ENCODE measurements at places on chromosomes 5 and 9. TPM values are rescaled to one million over a fixed set of nuclear protein-coding genes. Genes with fewer than 3 reads are reported as not detected.
A peak's percentile ranks its signal among the peaks of the same experiment; 100 is the strongest.

FOXI1 gene
- total RNA-seq = not detected

- H3K4me3 ChIP-seq = peak overlapping the region; percentile 72
- H3K27ac ChIP-seq = peak overlapping the region; percentile 89
- H3K27me3 ChIP-seq = no peaks in the 10 kb centered on the region
- no peak for DNase-seq
Measured at GRCh38 chr5:159262472-159262858, 625 bp upstream of the UBLCP1 start.

- H3K27me3 ChIP-seq = no peaks in the 10 kb centered on the region
- no peaks in the 10 kb centered on the region for H3K4me1 ChIP-seq
- H3K27ac ChIP-seq = no peak overlapping the region
- H3K4me3 ChIP-seq = no peak overlapping the region
- no peaks in the 10 kb centered on the region for H3K36me3 ChIP-seq
Measured at GRCh38 chr5:65244031-65244430, 237.7 kb downstream of the ADAMTS6 start.

DNA sequence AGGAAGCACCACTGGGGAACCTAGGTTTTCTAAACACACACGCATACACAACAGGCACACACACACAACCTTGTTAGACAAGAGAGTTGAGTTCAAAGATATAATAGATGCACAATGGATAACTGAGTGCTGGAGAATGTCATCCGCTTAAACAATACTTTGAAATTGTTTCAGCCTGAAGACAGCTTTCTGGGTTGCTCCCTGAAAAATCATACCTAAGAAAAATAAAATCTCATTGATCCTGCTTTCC, 126.1 kb downstream of the TMEM161B start:
- H3K36me3 ChIP-seq = no peaks in the 10 kb centered on the region
- H3K4me1 ChIP-seq = no peaks in the 10 kb centered on the region
- peak overlapping the region; percentile 36 for H3K4me3 ChIP-seq
- DNase-seq = no peak

GRCh38 chr5:140239939-140240700, 62.8 kb downstream of the PFDN1 start:
- H3K36me3 ChIP-seq = no peaks in the 10 kb centered on the region
- H3K4me3 ChIP-seq = no peak overlapping the region

GRCh38 chr5:66744040-66744439, 147.8 kb downstream of the MAST4 start:
- H3K36me3 ChIP-seq = no peaks in the 10 kb centered on the region
- H3K4me1 ChIP-seq = peaks cover 12% of the 10 kb centered on the region
- no peak overlapping the region for H3K27ac ChIP-seq
- H3K4me3 ChIP-seq = no peak overlapping the region
- DNase-seq = no peak
- H3K27me3 ChIP-seq = no peaks in the 10 kb centered on the region

PHF24 gene
- 111 TPM for total RNA-seq

KCNMB1 gene
- total RNA-seq = 9.1 TPM

DNA sequence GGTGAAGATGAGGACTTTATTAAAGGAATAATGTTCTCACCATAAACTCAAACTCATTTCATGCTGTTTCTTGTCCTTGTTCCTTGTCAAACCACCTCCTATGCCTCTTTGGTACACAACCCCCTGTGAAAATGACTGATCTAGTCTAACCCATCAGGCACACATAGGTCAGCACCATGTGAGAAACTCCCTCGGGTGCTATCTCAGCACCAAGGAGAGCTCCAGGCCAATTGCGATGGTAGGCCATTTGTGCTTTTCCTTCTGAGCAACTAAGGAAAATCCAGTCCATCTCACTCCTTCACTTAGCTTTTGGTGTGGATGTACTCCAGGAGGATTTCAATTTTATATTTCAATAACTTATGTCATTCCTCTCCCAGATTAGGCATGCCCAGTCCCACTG, 199.8 kb downstream of the ZNF608 start:
- no peak for DNase-seq
- H3K4me3 ChIP-seq = no peak overlapping the region
- no peak overlapping the region for H3K27ac ChIP-seq
- H3K4me1 ChIP-seq = no peaks in the 10 kb centered on the region

RORB gene
- 1.7 TPM for total RNA-seq

JAK2 gene
- 13.9 TPM for total RNA-seq

DNA sequence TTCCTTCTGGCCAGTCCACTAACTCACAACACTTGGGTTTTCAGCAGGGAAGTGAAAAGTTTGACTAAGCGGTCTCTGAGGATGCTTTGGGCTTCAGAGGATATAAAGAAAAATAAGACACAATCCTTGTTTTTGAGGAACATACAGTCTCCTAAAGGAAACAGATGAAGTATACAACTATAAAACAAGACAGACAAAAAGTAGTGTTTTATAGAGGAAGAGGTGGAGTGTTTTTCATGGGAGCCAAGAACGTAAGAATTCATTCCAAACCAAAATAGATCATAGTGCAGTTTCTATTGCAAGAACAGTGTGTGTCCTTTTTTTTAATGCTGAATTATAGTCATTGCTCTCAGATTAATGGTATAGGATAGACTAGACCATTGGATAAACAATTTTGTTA, 586.9 kb upstream of the BRINP1 start:
- H3K27me3 ChIP-seq = no peaks in the 10 kb centered on the region
- no peaks in the 10 kb centered on the region for H3K4me1 ChIP-seq
- H3K4me3 ChIP-seq = no peak overlapping the region

DNA sequence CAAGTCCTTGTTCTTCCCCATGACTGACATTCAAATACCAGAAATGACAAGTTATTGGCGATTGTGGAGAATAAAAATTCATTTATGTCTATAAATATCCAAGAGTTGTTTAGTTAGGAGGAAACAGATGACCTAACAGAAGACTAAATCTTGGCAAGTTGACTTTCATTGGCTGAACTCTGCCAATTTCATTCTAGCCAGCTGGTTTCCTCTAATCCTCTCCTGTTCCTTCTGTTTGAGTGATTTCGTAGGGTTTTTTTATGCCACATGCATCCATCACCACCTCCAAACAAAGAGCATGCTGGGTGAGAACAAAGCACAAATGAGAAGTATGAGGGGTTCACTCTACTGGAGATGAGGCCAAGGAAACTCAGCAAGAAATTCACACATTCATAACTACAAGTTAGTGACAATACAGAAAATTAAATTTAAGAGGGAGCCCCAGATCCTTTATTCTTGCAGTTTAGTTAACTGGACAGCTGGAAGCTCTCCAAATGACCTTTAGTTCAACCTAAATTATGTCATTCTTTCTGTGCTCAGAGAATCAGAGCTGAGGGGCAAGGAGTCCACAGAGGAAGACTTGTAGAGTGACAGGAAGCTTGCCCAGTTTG, 932.0 kb downstream of the TLE4 start:
- H3K4me1 ChIP-seq = no peaks in the 10 kb centered on the region
- no peak overlapping the region for H3K27ac ChIP-seq
- H3K4me3 ChIP-seq = no peak overlapping the region
- H3K27me3 ChIP-seq = no peaks in the 10 kb centered on the region

DNA sequence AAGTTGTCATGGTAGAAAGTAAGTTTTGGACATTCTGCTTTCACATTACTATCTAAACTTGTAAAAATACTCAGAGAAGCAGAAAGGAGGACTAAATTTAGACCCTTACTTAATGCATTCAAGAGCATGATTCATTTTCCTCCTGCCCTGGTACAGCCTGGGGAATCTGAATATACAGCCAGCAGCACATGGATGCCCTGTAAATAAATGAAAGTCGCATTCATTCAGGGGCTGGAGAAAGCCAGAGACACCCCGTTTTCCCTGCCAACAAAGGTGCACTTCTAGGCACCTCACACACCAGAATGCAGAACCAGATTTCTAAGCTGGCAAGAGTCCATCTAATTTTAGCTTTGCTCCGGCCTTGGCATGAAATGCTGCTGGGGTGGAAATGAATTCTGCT, 172.7 kb upstream of the KLF9 start:
- H3K4me3 ChIP-seq = no peak overlapping the region
- H3K27ac ChIP-seq = peak overlapping the region; percentile 55
- no peaks in the 10 kb centered on the region for H3K36me3 ChIP-seq
- H3K27me3 ChIP-seq = no peaks in the 10 kb centered on the region
- no peaks in the 10 kb centered on the region for H3K4me1 ChIP-seq

CHSY3 gene
- 0.09 TPM for total RNA-seq

DNA sequence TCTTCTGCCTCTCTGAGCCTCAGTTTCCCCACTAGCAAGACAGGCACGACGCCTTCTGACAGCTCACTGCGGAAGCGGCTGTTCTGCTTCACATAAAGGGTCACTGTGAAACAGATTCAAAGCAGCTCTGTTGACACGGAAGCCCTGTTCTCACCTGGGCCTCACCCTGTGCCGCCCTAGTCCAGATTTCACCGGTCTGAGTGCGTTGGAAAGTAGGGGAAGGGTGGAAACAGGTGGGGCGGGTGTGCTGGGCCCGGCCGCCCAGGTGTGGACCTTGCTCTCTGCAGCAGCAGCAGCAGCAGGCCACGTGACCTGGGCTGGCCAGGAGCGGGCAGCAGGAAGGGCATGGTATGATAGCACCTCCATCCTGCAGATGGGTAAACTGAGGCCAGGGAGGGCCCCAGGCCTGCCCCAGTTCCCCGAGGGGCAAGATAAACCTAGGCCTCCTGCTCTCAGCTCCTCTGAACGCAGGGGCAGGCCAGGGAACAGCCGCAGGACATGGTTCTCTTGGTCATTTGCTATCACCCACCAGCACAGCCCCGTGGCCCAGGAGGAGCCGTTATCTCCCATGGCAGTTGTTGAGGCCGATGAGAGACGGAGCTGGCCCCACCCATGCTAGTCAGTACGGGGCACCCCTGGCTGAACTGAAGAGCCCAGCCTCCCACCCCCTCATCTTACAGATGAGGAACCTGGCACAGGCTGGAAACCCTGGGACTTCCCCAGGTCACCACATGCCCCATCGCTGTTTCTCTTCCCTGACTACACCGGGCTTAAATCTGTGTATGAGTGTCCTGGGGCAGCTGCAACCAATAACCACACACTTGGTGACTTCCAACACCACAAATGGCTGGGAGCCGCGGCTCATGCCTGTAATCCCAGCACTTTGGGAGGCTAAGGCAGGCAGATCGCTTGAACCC, 12.1 kb downstream of the PTGES2 start:
- H3K4me3 ChIP-seq = no peak overlapping the region
- H3K27ac ChIP-seq = no peak overlapping the region
- H3K36me3 ChIP-seq = no peaks in the 10 kb centered on the region
- no peak for DNase-seq
- H3K4me1 ChIP-seq = no peaks in the 10 kb centered on the region
- no peaks in the 10 kb centered on the region for H3K27me3 ChIP-seq

HTR1A gene
- not detected for total RNA-seq

GRCh38 chr5:109701792-109702191, 12.1 kb downstream of the MAN2A1 start:
- no peaks in the 10 kb centered on the region for H3K36me3 ChIP-seq
- no peak overlapping the region for H3K4me3 ChIP-seq
- no peaks in the 10 kb centered on the region for H3K27me3 ChIP-seq
- H3K4me1 ChIP-seq = no peaks in the 10 kb centered on the region

DNA sequence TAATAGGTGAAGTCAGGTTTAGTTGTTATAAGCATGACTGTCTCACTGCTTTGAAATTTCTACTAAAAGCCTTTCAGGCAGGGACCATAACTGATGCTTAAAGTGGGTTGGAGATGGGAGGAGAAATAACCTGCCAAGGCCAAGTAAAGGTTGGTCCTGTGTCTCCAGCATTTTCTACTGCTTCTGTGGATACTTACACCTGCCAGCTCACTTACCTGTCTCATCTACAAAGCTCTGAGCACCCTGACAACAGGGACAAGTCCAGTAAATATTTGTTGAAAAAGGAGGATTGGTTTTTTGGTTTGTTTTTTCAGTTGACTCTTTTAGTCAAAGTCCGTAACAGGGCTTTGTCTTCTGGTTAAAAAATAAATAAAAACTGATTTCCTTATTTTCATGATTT, 38.6 kb downstream of the GRAMD2B start:
- no peaks in the 10 kb centered on the region for H3K36me3 ChIP-seq
- H3K4me3 ChIP-seq = no peak overlapping the region
- no peaks in the 10 kb centered on the region for H3K27me3 ChIP-seq
- DNase-seq = no peak

- no peak overlapping the region for H3K4me3 ChIP-seq
- H3K4me1 ChIP-seq = no peaks in the 10 kb centered on the region
- no peak overlapping the region for H3K27ac ChIP-seq
- DNase-seq = no peak
- H3K36me3 ChIP-seq = no peaks in the 10 kb centered on the region
- H3K27me3 ChIP-seq = no peaks in the 10 kb centered on the region
Measured at GRCh38 chr5:131994090-131994489, 17.4 kb downstream of the ACSL6 start.

DNA sequence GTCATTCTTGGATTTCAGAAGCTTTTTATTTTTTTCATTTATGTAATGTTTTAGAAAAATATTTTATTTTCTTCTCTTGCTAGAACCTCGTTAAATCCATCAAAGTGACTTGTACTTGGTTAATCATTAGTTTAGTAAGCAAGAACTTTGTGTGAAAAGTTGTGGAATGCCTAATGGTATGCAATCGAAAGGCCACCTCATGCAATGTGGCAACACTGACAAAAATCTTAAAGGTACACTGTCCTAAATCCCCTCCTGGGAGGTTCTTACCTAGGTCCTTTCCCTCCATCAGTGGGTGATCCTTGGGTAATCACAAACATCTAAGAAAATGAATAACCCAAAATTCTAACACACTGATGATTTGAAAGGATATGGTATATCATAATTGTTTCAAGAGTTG, 304.2 kb downstream of the DNAH5 start:
- no peaks in the 10 kb centered on the region for H3K4me1 ChIP-seq
- H3K36me3 ChIP-seq = no peaks in the 10 kb centered on the region
- no peak for DNase-seq
- no peaks in the 10 kb centered on the region for H3K27me3 ChIP-seq
- H3K4me3 ChIP-seq = no peak overlapping the region

GRCh38 chr5:73638344-73639095, 12.5 kb downstream of the ARHGEF28 start:
- no peak overlapping the region for H3K4me3 ChIP-seq
- no peaks in the 10 kb centered on the region for H3K27me3 ChIP-seq
- H3K36me3 ChIP-seq = no peaks in the 10 kb centered on the region
- no peak overlapping the region for H3K27ac ChIP-seq
- no peaks in the 10 kb centered on the region for H3K4me1 ChIP-seq

DNA sequence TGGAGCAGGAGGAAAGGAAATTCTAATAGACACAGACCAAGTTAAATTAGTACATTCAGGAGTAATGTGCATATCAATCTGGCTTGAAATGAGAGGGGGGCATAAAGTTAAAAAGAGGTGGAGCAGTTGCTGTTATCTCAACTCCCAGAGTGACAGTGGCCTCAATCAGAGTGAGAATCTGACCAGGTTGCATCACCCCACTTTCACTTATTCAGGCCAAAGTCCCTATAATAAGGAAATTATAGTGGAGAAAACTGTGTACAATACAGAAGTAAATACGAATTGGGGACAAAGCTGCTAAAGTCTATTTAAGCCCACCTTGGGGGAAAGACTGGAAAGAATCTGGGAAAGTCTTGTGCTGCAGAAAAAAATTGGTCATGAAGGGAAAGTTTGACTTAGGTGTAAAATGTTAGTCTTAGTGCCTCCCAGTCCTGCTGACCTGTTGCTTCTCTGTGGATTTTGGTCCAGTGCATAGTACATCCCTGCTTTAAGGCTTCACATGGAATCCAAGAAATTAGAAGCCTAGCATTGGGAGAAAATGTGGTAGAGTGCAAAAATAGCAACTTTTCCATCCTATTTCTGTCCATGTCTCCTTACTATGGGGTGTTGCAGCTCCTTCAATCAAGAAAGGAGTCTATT, 27.9 kb downstream of the MROH2B start:
- H3K36me3 ChIP-seq = no peaks in the 10 kb centered on the region
- DNase-seq = no peak
- no peak overlapping the region for H3K4me3 ChIP-seq
